GM19239 (cell line): ENCODE measurements at places on chromosomes 11 and 22.

- DNase-seq: no peak
These were observed 121.6 kb downstream of the LDLRAD3 start for GRCh38 chr11:36065436-36065835.

GRCh38 chr11:128057786-128058395, 529.5 kb downstream of the ETS1 start:
- no peak for DNase-seq

DNA sequence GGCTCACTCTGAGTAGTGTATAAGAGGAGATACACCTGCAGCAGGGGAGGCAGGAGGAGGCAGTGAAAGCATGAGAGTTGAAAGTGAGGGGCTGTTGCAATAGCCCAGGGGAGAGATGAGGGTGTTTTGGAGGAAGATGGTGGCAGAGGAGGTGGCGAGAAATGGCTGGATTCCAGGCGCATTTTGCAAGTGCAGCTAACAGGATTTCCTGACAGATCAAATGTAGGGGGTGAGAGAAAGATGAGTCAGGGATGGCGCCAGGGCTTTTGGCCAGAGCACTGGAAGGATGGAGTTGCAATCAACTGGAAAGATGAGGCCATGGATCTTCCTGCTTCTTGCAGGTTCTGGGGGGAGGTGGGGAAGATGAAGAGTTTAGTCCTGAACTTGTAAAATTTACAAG, 16.8 kb upstream of the TSPAN18 start:
- no peak for DNase-seq

DNA sequence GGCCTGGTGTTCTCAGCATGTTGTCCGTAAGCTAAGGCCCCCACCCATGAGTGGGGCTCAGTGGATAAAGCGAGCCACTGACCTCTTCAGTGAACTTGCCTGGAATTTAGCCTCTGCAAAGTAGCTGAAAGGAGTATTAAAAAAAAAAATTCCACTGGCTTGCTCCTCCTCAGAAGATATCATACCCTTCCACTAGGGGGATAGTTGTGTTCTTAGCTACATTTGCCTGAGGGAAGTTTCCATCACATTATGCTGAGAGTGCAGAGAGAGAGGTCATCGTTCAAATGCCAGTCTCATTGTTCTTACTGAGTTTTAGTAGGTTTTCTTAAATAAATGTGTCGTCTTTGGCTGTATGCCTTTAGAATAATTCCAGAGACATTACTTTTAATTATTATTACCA, 879.7 kb downstream of the JRKL start:
- peak; percentile 2 for DNase-seq

DNA sequence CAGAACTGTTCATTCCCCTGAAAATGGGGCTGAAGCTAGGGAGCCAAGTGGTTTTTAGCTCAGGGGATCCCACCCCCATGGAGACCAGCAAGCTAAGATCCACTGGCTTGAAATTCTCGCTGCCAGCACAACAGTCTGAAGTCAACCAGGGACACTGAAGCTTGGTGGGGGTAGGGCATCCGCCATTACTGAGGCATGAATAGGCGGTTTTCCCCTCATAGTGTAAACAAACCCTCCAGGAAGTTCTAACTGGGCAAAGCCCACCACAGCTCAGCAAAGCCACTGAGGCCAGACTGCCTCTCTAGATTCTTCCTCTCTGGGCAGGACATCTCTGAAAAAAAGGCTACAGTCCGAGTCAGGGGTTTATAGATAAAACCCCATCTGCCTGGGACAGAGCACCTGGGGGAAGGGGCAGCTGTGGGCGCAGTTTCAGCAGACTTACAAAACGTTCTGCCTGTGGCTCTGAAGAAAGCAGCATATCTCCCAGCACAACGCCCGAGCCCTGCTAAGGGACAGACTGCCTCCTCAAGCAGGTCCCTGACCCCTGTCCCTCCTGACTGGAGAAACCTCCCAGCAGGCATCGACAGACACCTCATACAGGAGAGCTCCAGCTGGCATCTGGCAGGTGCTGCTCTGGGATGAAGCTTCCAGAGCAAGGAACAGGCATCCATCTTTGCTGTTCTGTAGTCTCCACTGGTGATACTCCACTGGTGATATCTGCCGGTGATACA, 32.7 kb downstream of the GAB4 start:
- no peak for DNase-seq
